ENCODE measurements at places on chromosomes 7 and 10.

- no peak for DNase-seq
Measured at GRCh38 chr7:21550821-21551531, 8.1 kb downstream of the DNAH11 start.

- DNase-seq = peak; percentile 72
Measured at GRCh38 chr10:72702868-72703581, 11.1 kb downstream of the MCU start.

DNA sequence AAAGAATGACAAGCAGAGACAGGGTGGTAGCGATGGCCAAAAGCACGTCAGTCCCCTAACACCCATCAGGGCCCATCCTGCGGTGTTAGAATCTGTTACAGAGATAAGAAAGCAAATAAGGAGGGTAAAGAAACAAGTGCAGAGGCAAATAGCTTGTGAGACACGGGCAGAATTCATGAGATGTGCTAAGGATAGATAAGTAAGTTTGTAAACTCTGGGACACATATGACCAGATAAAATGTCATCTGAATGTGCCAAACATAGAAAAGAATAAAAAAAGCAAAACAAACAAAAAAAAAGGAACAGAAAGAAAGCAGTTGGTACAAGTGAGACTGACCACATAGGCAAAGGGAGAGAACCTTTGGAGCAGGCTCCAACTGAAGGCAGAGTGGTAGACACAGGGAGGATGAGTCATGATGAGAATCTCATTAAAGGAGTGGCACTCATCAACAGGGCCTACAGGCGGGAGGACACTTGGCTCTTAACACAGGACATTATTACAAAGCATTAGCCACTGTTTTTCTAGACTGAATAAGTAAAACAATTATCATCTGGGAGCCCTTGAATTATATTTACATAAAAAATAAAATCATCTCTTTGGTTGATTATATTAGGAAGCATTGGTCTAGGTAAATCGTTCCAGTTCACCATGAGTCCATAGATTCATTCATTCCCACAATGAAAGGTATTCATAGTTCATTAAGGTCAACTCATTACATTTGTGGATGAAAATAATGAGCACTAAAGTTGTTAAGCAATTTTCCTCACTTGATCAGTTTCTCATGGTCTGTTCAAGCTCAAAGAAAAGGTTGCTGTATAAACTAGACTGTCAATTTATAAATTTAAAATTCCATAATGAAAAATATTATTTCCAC is 21.5 kb upstream of the EPHB6 start:
- DNase-seq = no peak

DNA sequence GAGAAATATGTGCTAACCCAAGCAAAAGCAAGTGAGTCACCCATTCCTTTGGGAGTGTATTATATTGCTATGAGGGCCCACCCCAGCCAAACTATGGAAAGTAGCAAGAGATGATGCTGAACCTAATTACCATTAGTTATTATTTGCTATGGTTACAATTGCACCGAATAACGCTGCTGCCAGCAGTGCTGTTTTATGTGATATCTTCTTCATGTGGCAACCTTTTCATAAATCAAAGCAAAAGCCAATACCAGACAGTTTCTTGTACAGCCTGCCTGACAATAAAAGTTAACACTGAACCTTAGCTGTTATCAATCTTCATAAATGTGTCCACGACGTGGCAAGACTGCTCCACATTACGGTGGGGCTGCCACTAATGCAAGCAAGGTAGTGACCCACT is 241.7 kb upstream of the PLXNA4 start:
- no peak for DNase-seq

- no peak for DNase-seq
Measured at GRCh38 chr7:93958651-93959050, 37.1 kb downstream of the GNG11 start.

- DNase-seq = no peak
Measured at GRCh38 chr7:100595188-100595587, 7.0 kb upstream of the PCOLCE start.

DNA sequence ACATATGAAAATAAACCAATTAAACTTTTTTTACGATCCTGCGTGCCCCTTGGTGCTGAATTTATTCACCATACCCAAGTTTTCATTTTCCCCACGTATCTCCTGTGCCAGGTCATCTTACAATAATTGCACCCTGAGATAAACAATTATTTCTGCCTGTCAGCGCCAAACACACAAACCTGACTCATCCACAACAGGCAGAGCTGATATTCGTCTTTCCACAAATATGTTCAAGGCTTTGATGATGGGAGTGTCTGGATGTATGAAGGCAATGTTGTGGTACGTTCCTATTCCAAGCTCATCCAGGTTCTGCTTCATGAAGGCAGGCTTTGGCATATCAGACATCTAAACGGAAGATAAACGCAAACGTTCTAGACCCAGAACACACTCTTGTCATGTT is 45.8 kb upstream of the RHEB start:
- peak; percentile 63 for DNase-seq

Data from choroid plexus epithelial cell (primary cell).